ENCODE measurements at places on chromosomes 13 and 19.

DNA sequence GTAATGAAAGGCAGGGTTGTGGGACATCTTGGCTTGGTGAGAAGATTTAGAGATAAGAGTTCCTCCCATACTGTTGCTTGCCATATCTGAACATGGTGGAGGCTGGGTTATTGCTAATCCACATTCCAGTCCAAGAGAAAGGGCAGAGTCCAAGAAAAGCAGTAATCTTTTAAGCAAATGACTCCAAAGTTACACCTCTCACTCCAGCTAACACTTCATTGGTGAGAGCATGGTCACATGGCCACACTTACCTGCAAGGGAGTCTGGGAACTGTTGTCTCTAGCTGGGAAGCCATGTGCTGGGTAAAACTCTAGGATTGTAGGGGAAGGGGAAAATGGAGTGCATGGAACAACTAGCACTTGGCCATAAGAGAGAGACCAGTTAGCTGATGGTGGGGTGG is 5.6 kb downstream of the C19orf81 start:
- no peak for DNase-seq

- DNase-seq: no peak
Measured at GRCh38 chr19:3708207-3708931, at the start of gene TJP3. TSS of gene TJP3 (plus strand) at chr19:3708384. CDS start at chr19:3728433, 20,049 bp downstream.

DNA sequence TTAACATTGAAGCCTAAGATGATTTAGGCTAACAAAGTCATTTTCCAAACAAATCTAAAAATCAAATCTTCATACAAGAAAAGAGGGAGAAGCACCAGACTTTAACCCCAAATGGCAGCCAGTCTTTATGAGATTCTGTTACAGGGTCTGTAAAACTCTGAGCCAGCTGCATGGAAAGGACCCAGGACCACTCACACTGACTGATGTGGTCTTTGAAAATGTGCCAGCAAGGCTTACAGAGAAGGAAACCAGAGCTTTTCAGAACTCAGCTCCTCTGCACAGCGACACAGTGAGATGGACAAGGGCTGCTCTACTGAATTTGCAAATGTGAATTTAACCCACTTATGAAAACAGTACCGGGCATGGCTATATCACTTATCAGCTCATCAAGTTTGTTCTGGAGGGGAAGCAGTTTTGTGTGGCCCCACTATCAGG is 98.8 kb upstream of the SERP2 start:
- DNase-seq: no peak

DNA sequence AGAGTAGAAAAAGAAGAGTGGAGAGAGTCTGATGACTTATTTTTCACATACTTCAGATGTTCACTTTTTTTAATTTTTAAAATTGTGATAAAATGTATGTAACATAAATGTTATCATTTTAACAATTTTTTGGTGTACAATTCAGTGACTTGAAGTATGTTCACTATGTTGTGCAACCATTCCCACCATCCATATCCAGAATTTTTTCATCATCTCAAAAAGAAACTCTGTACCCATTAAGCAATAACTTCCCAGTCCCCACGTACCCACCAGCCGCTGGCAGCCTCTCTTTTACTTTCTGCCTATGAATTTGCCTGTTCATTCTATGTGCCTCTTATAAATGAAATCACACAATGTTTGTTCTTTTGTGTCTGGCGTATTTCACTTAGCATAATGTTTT is 43.3 kb downstream of the SKA3 start:
- DNase-seq: no peak

GRCh38 chr19:10912619-10913018 is 15.8 kb downstream of the YIPF2 start:
- no peak for DNase-seq

DNA sequence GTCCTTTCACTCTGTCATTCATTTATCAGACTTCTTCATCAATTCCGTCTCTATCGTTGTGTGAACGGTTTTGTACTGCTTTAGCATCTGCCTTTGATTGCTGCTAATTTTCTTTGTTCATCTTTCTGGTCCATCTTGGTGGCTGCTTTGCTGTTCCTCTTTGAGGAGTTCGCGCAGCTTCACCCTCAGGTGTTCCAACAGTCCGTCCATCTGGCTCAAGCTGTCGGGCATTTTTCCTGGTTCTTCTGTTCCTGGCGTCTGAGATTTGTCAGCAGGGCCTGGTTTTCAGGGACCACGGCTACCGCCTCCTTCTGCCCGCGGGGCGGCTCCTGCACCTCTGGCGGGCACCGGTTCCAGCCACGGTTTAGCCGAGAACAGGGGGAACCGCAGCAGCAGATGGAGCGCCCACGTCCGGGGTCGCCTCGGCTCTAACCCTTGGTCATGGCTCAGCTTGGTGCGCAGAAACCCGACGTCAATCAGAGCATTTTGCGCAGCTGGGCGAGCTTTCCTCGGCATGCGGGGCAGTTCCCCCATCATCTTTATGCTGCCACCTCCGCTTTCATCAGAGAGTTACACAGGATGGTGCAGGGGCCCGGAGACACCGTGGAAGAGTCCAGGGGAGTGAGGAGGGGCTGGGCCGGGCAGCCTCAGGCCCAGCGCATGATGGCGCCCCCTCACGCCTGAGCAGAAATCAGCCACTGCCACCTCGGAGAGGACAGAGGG is 89.5 kb downstream of the ZNF100 start:
- DNase-seq: peak; percentile 2

- DNase-seq: no peak
Measured at GRCh38 chr13:21330126-21330861, 128.8 kb downstream of the ZDHHC20 start.

DNA sequence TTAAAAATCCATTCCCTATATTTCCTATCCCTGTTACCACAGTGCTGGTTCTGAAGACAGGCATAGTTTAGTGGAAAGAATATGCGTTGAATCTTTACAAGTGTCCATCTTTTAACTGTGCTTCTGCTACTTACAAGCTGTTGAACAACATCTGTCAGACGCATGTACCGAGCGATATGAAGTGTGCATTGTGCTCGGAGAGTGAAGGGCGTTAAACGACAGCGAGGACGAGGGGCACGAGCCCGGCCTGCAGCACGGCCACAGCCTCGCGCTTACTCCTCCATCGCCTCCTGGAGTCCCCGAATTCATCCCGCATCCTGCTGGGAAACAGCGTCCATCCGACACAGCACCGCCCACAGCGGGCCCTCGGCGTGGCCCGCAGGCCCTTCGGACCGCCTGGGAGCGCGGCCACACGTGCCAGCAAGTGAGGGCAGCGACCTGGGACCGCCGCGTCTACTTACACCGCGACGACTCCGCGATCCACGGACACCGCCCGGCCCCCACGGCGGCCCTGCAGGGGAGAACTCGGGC is 514 bp downstream of the PCID2 start:
- DNase-seq: peak; percentile 48

DNA sequence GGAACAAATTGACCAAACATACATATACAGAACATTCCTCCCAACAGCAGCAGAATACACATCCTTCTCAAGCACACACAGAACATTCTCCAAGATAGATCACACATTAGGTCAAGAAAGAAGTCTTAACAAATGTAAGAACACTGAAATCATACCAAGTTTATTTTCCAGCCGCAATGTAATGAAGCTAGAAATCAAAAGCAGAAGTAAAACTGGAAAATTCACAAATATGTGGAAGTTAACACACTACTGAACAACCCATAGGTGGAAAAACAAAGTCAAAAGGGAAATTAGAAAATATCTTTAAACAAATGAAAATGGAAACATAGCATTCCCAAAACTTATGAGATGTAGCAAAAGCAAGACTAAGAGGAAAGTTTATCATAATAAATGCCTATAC is 692.6 kb downstream of the DIAPH3 start:
- no peak for DNase-seq

DNA sequence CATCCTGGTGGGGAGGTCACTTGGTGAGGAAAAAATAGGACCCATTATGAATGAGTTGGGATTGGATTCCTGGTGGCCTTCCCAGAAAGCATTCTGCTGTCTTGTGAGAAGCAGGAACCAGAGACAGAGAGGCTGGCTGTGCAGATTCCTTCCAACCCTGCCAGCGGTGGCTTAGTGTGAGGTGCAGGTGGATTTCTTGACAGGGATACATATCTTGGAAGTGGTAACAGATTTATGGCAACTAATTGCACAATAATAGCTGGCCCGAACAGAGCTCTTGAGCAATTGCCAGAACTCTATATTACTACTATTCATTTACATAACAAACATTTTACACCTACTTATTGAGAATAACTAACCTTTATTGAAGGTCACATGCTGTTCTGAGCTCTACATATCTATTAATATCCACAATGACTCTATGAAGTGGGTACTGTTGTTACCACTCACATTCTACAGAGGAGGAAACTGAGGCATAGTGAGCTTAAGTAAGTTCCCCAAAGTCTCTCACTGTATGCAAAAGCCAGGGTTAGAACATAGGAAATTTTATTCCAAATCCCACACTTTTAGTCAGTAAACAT is 173.9 kb upstream of the SERP2 start:
- no peak for DNase-seq

DNA sequence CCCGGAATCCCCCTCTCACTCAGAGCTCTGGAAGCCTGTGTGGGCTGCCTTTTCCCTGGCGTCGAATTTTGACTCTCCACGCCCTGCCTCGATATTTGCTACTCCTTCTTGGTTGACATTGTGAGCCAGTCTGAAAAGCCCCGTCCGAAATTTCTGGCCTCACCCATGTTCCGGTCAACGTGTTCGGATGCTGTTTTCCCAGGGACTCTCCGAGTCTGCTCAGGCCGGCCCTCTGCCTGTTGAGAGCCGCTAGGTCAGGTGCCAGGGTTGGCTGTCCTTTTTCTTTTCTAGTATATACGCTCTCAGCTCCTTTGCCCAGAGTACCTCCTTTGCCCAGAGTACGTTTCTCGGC is 6.8 kb upstream of the DGKH start:
- DNase-seq: no peak

All from suppressor macrophage treated with lipopolysaccharide for 1 hour (primary cell).